K562 (cell line): ENCODE measurements at places on chromosomes 5 and 9. TPM values are rescaled to one million over a fixed set of nuclear protein-coding genes. Genes with fewer than 3 reads are reported as not detected.

Gene PKD2L2
- not detected in 2 replicates for total RNA-seq

- no peak overlapping the region for H3K4me3 ChIP-seq
- no peaks in the 10 kb centered on the region for H3K36me3 ChIP-seq
Observed at GRCh38 chr5:93677359-93677891, 64.0 kb downstream of the POU5F2 start.

DNA sequence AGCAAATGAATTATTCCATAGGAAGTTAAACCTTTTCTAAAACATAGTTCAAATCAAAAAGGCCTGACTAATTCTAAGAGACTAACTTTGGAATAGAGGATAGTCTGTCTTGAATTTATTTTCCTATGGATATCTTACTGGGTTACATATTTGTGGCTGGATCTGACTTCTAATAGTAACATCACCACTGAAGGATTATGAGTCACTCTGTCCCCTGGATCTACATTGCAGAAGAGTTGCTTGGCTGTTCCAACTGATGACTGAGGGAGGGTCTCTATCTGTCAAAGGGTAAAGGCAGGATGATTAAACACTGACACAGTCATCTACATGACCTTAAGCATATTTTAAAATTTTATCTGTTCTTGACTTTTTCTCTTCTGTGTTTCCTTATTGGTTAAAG lies 119.6 kb upstream of the FST start:
- no peak overlapping the region for H3K4me3 ChIP-seq
- H3K36me3 ChIP-seq, result no peaks in the 10 kb centered on the region
- no peaks in the 10 kb centered on the region for H3K27me3 ChIP-seq
- H3K4me1 ChIP-seq, result no peaks in the 10 kb centered on the region

DNA sequence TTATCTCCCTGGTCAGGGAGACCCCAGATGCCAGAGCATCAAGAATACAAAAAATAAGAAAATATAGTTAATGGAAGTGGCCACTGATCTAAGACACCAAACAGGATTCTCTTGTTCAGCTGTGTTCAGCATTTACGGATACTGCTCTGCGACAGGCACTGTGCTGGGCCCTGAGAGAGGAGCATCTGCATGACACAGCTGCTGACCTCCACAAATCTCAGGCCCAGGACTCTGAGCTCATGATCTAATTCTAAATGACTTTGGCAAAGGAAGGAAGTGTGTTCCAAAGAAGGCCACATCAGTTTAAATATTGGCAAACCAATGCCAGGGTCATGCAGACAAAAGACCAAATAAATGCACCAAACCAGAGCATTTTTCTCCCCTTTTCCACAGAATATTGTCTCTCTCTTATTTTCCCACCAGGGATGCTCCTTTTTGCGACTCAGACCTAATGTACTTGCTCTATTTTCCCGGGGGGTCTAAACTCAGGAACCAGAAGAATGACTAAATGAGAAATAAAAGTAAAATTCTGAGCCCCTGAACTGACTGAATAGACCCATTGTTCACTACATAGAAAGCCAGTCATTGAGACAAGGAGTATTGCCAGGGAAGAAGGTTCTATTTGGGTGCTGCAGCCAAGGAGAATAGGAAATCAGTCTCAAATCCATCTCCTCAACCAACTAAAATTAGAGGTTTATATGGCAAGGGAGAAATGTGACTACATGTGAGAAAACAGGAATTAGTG lies 1.4 kb upstream of the AGGF1 start:
- no peak overlapping the region for H3K27ac ChIP-seq
- H3K36me3 ChIP-seq, result no peaks in the 10 kb centered on the region
- no peak for DNase-seq
- no peak overlapping the region for H3K4me3 ChIP-seq

DNA sequence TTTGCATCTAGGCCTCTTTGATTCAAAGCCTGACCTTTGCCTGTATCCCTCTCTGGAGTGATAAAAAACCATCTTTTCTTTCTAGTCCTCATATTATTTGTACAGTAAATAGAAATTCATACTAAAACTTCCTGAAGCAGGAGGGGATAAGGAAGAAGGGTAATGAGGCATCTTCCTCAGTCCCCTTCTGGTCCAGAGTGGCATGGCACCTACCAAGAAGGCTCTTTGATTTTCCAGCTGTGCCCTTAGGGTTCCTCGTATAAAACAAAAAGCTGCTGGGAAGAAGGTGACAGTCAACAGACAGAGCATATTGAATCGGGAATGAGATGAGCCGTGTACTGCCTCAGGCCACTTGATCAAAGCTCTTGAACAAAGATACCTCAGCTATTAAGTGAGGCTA lies 71.9 kb upstream of the SPDL1 start:
- DNase-seq, result no peak
- no peaks in the 10 kb centered on the region for H3K27me3 ChIP-seq
- H3K4me1 ChIP-seq, result no peaks in the 10 kb centered on the region
- H3K4me3 ChIP-seq, result no peak overlapping the region
